Mucosa of descending colon (tissue), 3 donors: ENCODE measurements at places on chromosomes 3 and 15. TPM values are rescaled to one million over a fixed set of nuclear protein-coding genes. Genes with fewer than 3 reads are reported as not detected.

SI gene
- total RNA-seq, result 58.6 TPM

GRCh38 chr3:72745146-72745999 is 102.9 kb downstream of the SHQ1 start:
- peak; percentile 44 for DNase-seq

NR2E3 gene
- total RNA-seq, result 1.2 TPM

GRCh38 chr3:63661242-63661641 is 8.8 kb downstream of the SNTN start:
- no peak for DNase-seq

GRCh38 chr3:152258448-152259393 is 10.0 kb upstream of the MBNL1 start:
- peak; percentile 51 for DNase-seq

DNA sequence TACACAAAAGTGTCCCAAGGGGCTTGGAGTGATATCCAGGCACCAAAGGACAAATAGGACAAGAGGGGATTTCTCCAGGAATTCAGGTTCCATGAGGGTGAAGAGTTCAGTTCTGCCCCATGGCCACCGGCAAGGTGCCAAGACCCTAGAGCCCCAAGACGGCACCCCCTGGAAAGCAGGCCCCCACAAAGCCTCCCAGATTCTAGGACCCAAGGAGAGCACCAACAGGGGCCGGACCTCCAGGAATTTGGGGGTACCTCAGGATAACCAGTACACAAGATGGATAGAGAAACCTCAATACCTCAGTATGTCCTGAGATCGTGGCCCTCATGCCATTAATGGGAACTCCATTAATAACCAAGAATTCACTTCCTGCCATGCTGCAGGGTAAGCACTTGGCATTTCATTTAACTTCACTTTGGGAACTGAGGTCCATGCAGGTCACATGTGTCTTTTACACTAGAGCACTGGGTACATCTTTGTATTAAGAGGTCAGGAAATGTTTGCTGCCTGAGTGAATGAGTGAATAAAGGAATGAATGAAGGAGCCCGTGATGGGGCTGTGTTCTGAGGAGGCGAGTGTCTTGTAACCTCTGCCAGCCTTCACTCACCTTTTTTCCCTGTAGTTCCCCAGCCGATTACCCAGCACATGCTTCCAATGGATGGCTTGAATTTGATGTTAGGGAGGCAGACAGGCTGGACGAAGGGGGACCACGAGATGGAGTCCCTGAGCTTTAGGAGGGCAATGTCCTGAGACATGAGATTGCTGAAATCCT is 15.5 kb upstream of the PRSS50 start:
- DNase-seq, result no peak

DNA sequence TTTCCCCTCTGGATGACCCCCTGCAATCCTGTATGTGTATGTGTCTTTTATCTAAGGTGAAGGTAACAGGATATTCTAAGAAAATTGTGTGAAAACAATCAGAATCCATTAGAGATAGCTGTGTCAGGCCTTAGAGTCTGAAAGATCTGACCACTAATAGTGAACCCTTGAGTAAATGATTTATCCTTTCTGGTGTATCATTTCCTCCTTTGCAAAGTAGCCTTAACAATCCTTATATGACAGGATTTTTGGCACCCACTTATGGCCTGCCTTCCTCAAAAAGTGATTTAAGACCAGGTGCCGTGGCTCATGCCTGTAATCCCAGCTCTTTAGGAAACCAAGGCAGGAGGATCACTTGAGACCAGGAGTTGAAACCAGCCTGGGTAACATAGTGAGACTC is 110.2 kb downstream of the RBPMS2 start:
- no peak for DNase-seq

DNA sequence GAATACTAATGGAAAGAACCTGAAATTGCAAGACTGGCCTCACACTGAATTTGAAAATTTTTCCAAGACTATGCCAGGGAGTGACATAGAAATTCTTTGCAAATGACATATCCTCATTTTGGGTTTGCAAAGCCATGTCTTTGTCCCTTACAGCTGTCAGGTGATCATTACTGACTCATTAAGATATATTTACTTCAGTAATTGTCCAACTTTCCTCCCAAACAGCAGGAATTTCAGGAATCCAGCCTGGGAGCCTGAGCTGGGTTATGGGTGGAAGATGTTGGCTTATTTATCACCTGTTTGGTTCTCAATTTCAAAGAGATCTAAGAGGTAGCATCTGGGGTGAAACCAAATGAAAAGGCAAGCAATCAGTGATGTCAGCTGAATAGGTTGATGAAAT is 111.6 kb upstream of the ACP3 start:
- DNase-seq, result no peak

IMPG2 gene
- total RNA-seq, result 0.22 TPM

STRC gene
- total RNA-seq, result 1.4 TPM

HESX1 gene
- not detected for total RNA-seq

LMAN1L gene
- total RNA-seq, result 0.32 TPM

DNA sequence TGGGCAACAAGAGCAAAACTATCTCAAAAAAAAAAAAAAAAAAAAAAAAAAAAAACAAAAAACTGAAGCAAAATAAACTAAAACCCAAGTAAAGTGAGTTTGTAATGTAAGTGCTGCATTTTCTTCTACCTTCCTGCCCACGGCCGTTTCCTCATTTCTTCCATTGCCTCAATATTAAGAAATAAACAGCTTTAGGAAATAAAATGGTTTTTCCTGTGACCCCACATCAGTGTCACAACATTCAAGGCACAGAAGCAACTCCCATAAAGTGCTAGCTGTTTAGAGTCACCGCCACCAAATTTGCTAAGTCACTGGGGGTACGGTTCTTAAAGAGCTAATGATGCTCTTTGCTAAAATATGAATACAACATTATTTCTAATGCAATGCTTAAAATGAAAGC is 3.3 kb downstream of the PKM start:
- DNase-seq, result no peak

DNA sequence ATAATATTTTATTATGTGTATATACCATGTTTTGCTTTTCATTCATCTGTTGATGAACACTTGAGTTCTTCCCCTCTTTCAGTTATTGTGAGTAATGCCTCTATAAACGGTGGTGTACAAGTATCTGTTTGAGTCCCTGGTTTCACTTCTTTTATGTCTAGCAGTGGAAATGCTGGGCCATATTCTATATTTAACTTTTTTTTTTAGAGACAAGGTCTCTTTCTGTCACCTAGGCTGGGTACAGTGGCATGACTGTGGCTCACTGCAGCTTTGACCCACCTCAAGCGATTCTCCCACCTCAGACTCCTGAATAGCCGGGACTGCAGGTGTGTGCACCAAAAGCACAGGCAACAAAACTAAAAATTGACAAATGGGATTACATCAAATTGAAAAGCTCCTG is 19.9 kb downstream of the GOLM2 start:
- DNase-seq, result no peak

PRTG gene
- 0.78 TPM for total RNA-seq

GRCh38 chr15:29024662-29025061 is 138.9 kb downstream of the APBA2 start:
- DNase-seq, result no peak

GRCh38 chr15:52735231-52736089 is 54.7 kb downstream of the ONECUT1 start:
- DNase-seq, result no peak

DNA sequence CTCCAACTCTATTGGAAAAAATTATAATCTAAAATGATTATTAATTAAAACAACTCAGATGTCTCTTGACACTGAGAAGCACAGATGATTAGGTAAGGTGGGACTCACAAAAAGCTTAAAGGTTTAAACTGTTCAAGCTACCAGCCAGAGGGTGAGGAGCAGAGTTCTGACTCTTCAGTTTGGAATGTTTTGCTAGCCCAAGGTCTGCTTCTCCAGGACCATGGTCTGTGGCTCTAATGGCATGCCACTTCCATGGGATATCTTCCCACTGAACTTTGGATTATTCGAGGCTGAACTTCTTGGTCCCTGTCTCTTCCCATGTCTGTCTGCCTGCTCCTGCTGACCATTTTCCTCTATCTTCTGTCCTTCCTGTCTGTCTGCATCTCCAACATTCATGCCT is 49.2 kb downstream of the CACNA2D3 start:
- DNase-seq, result no peak

GRCh38 chr3:13772885-13773745 is 106.8 kb downstream of the WNT7A start:
- no peak for DNase-seq

- DNase-seq, result no peak
Measured at GRCh38 chr3:197281849-197282248, 16.6 kb downstream of the DLG1 start.

GRCh38 chr15:55741833-55742497 is 987 bp downstream of the PRTG start:
- no peak for DNase-seq

SQOR gene
- 403 TPM for total RNA-seq

ATP2B2 gene
- total RNA-seq, result 0.70 TPM

GRCh38 chr15:100863075-100863795 is 16.4 kb upstream of the ALDH1A3 start:
- DNase-seq, result no peak

GRCh38 chr3:60336061-60336460 is 915.2 kb downstream of the FHIT start:
- DNase-seq, result no peak

DNA sequence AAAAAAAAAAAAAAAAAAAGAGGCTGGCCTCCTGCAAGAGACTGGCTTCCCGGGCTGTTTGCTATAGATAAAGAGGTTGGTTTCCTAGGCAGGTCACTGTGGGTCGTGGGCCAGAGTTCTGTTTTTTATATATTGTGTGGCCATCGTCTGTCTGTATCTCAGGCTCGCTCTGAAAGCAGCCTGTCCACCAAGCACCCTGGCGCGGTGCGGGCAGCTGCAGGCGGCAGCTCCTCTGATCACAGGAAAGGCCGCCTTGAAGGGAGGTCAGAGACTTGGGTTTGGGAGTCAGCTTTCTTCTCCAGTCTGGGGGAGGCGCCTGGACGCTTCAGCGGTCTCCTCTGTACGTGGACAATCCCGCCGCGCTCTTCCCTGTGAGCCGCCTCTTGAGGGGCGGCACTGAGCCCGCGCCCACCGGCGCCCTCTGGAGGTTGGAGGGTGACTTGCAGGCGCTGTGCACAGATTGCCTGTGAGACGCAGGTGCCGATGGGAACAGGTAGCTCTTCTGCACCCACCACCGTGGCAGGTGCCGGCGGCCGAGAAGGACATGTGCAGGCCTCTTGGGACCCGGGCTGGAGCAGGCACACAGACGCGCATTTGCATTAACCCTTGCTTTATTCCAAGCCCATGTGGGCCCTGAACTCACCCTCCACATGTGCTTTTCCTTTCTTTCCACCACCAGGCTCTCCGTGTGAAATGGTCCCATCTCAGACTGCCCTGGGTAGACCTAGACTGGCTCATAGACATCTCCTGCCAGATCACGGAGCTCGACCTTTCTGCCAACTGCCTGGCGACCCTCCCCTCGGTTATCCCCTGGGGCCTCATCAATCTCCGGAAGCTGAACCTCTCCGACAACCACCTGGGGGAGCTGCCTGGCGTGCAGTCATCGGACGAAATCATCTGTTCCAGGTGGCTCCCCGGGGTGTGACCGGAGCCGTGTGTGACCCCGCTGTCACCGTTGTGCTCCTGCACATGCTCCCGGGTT is 89.3 kb downstream of the LRRK1 start:
- peak; percentile 94 for DNase-seq
